ENCODE measurements at places on chromosomes 16 and 17. TPM values are rescaled to one million over a fixed set of nuclear protein-coding genes. Genes with fewer than 3 reads are reported as not detected.

DOC2A gene
- 2.8 TPM for polyA plus RNA-seq

HBQ1 gene
- not detected for polyA plus RNA-seq

DNA sequence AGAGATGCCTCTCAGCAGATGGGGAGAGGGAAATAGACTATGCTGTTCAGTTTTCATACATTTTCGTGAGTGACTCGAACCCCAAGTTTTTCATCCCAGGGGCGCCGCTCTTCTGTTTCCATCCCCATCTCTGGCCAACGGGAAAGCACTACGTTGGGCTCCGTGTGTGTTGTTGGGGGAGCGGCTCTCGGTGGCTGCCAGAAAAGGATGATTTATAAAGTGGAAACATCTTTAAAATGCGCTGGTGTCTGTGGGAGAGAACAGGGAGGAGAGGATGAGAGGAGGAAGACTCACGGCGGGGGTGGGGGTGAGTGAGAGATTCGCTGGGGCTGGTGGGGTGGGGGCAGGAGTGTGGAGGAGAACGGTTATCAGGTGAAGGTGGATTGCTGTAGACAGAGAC lies 5.8 kb downstream of the TBX4 start:
- DNase-seq, result no peak

- DNase-seq, result no peak
Observed at GRCh38 chr17:1360975-1361374, 39.0 kb downstream of the YWHAE start.

GRCh38 chr17:28616281-28616680 lies 2.3 kb upstream of the RSKR start:
- no peak for DNase-seq

All from stomach (tissue), 19 donors.